ENCODE measurements at places on chromosomes 6 and 20.

DNA sequence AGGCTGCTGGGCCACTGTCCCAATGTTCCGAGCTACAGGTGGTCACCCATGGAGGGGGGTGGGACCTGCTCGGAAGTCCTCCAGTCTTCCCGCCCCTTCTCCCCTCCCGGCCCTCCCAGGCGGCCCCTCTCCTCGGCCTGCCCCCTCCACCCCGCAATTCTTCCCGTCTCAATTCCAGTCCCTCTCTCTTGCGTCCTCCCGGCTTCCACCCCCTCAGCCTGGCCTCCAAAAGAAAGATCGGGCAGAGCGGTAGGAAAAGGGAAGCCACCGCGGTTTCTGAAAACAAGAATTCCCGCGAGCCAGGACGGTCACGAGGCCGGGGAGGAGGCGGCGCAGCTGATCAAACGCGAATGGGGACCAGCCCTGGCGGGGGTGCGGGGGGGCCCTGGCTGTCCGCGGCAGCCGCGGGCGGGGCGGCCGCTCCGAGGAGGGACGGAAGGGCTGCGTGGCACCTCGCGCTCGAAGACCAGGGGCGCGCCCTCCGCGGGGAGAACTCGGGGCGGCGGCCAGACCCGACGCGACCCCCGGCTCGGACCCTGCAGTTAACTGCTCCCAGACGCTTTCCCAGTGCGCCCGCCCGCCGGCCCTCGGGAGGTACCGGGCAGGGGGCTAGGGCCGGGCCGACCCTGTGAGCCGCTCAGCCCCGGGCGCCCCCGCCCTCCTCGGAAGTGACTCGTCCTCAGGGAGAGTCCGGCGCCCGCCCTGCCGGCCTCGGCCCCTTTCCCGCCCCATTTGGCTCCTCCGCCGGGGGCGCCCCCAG is 1.0 kb downstream of the PXDC1 start:
- peak; percentile 92 for DNase-seq

- no peak for DNase-seq
Observed at GRCh38 chr6:47334334-47334733, 24.6 kb upstream of the TNFRSF21 start.

GRCh38 chr20:16533502-16533901 is 39.7 kb downstream of the KIF16B start:
- DNase-seq = no peak

DNA sequence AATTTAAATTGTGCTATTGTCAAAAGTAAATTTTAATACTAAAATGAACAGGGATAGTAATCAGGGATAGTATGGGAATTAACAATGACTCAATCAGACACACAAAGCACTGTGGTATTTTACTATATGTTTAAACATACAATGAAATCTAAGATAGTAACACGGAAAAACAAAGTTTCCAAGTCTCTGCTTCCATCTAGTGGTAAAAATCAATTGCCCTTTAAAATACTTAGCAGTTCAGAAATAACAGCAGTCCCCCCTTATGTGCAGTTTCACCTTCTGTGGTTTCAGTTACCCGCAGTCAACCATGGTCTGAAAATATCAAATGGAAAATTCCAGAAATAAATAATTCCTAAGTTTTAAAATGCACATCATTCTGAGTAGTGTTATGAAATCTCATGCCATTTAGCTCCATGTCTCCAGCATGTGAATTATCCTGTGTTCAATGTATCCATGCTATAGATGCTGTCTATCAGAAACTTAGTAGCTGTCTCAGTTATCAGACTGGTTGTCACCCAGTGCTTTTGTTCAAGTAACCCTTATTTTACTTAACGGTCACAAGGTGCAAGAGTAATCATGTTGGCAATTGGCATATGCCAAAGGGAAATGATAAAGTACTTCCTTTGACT is 58.5 kb downstream of the AHI1 start:
- peak; percentile 53 for DNase-seq

GRCh38 chr20:10249822-10250221 is 31.2 kb downstream of the SNAP25 start:
- DNase-seq = no peak

DNA sequence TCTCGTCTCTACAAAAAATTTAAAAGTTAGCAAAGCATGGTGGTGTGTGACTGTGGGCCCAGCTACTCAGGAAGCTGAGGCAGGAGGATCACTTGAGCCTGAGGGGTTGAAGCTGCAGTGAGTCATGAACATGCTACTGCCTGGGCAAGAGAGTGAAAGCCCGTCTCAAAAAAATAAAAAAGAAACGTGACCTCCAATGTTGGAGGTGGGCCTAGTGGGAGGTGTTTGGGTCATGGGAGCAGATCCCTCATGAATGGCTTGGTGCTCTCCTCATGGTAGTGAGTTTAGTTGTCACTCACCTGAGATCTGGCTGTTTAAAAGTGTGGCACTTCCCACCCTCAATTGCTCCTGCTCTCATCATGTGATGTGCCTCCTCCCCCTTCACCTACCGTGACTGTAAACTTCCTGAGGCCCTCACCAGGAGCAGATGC is 24.3 kb downstream of the RBL1 start:
- DNase-seq = peak; percentile 56

GRCh38 chr20:4021906-4022305 is 6.5 kb upstream of the RNF24 start:
- no peak for DNase-seq

- no peak for DNase-seq
Observed at GRCh38 chr6:89180112-89180511, 34.3 kb downstream of the PM20D2 start.

DNA sequence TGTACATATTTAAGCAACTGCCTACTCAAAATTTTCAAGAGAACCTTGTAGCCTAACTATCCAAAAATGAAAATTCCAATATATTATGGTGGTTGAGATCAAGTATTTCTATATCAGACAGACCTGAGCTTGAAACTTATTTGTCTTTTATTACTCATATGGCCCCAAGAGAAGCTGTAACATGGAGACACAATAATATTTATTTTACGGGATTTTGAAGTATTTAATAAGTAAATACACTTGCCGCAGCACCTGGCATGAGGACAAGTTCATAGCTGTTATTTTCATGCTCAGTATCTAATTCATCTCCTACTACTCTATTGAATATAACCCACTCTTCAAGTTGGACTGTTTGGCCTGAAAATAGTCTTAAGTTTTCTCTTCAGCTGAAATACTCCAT is 28.0 kb downstream of the PTPRK start:
- no peak for DNase-seq

- no peak for DNase-seq
Observed at GRCh38 chr6:106182455-106182854, 96.3 kb downstream of the PRDM1 start.

DNA sequence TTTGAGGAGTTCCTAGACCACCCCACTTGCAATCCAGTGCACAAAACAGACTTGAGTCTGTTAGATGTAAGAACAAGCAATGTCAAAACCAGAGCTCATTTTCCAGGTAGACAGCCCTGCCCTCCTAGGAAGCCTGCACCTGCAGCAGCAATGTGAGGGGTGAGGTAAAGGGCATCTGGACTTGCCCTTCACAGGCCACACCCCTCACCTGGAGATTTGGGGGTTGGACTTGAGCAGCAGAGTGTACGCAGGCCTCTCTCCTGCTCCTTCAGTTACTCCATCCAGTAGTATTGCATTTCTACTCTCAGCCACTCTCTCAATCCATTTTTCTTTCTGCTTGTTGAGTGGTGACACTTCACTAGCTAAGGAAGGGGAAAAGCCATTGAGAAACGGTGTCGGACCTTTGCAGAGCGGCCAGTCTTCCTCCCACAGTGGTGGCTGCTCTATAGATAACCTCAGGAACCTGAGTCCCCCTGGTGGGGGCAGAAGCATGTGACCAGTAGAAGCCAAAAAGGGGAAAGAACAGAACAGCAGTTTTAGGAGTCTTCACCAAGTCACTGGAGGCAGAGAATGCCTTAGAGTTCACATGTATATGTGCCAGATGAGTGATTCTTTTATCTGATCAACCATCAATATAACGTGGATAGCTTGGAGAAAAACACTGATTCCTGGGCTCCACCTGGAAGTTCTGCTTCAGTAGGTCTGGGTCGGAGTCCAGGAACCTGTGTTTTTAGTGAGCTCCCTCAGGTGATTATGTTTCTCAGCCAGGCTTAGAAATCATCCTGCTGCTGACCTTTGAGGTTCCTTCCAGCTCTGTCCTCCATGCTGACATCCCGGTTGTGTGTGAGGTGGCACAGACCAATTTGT is 28.0 kb downstream of the ARFGEF2 start:
- DNase-seq = no peak

GRCh38 chr6:55998576-55998975 is 123.2 kb upstream of the BMP5 start:
- DNase-seq = peak; percentile 53

Data from adipocyte (in vitro differentiated cells).